ENCODE measurements at places on chromosomes 3 and 15. TPM values are rescaled to one million over a fixed set of nuclear protein-coding genes. Genes with fewer than 3 reads are reported as not detected.

- DNase-seq = no peak
Observed at GRCh38 chr15:89112341-89112971, 24.2 kb downstream of the ABHD2 start.

DNA sequence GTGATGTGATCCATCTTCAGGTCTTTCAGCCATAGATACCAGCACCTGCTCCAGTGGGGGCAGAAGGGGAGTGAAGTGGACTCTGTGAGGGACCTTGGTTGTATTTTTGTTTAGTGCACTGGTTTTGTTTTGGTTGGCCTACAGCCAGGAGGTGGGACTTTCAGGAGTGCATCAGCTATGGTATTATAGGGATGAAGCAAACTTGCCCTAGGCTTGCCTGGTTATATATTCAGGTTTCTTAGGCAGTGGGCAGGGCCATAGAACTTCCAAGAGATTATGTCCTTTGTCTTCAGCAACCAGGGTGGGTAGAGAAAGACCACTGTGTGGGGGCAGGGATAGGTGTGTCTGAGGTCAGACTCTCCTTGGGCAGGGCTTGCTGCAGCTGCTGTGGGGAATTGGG is 337.3 kb upstream of the SGO1 start:
- no peak for DNase-seq

- DNase-seq = peak; percentile 6
Observed at GRCh38 chr3:115169808-115170207, 22.7 kb upstream of the ZBTB20 start.

DNA sequence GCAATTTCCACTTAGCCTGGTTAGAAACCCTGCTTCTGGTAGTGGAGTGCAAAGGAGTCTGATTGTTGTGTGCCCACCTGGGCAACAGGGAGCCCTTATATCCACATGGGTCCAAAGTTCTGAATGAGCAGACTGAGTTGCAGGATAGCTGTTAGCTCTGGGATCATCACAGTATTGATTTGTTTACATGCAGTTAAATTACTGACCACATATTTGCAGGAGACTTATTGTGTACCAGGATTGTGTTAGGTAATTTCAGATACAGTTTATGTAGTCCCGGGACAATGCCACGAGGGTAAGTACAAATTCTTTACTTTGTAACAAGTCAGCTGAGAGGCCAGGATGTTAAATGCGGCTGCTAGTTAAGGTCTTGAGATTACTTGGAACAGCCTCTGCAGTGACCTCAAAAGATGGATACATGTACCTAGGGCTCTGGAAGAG is 18.8 kb downstream of the ARHGEF26 start:
- no peak for DNase-seq

GRCh38 chr15:69217381-69217780 is 56.9 kb downstream of the GLCE start:
- no peak for DNase-seq

- no peak for DNase-seq
Observed at GRCh38 chr15:30865257-30865656, 38.5 kb upstream of the FAN1 start.

GRCh38 chr15:60745469-60746061 is 266.6 kb upstream of the ICE2 start:
- no peak for DNase-seq

DNA sequence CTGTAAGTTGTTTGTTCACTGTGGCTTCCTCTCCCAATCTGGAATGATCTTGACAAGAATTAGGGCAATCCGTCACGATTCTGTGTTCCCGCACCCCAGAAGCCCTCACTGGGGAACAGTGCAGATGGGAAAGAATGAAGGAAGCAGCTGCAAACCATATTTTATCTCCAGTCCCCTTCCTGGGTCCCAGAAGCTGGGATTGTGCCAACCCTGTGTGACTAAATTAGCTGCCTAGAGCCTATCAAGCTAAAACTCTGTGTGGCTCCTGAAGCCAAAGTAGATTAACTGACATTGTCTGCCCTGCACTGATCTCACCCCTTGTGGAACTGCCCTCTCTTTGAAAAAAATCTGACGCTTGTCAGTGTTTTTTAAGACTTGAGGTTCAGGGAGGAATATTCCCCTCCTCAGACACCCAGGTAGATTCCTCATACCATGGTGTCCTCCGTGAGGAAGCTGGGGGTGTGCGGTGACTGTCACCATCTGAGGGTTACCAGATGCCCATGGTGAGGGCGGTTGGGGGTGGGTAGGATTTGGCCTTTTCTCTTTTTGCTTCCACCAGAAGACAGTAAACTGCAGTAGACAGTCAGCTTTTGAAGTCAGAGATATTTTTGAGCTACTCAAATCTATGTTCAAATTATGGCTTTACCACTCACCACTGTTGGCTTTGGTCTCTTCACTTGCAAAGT is 358.3 kb upstream of the TPM1 start:
- no peak for DNase-seq

- DNase-seq = no peak
Observed at GRCh38 chr3:24853685-24854490, 359.2 kb upstream of the THRB start.

GRCh38 chr15:81002331-81003096 is 1.8 kb downstream of the TLNRD1 start:
- no peak for DNase-seq

GRCh38 chr15:54101664-54102270 is 123.5 kb downstream of the UNC13C start:
- DNase-seq = no peak

DNA sequence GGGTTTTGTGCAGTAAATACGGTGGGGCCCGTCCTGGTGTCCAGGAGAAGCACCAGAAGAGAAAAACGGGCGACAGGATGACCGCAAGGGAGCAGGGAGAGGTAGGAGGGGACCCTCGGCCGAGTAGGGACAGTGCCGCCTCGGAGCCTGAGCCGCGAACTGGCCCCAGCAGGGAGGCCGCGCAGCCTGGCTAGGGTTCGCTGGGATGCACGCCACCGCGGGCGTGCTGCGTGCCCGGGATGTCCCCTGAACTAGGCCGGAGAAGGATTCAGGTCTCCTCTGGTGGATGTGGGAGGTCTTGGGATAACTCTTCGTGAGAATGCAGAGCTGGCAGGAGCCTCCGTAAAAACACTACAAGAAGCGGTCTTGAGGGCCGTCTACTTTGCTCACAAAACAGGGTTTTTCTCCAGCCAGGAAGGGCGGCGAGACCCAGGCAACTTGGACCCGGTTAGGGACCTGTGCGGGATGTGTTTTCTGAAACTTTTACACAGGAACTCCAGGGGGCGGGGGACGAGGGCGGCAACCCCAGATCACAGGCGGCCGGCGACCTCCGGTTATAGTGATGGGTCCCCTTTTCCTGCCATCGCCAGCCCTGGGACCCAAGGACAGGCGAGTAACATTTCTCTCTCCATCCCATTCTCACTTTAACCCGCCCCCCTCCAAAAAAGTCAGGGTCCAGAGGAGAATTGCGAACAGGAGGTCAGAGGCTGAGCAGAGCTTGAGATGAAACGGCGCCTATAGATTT is 35.5 kb downstream of the NR2F2 start:
- DNase-seq = no peak

DNA sequence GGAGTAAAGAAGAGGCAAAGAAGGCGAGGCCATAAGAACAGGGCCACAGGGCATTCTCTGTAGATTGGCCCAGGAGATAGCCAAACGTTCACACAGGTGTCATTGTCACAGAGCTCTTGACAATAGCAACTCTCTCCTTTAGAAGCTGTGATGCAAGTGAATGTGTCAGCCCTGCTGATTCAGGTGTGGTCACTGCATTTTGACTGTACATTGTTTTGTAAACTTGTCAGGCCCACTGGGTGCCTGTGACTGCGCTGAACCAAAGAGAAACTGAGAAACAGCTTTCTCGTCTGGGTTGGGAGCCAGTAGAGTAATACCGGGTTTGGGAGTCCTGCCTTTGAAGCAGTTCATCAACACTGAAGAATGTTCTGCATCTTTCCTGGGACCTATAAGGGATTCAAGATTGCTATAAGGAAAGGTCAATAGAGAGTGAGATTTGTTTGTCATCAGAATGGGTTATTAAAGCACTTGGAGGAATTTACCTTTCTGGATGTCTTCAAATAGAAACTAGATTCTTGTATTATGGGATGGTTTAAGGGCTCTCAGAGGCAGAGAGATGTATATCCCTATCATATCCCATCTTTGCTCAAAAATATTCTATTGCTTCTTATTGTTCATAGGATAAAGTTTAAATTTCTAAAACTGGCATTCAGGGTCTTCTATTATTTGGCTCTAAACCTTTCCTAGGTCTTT is 45.4 kb downstream of the TMEM45A start:
- no peak for DNase-seq

DNA sequence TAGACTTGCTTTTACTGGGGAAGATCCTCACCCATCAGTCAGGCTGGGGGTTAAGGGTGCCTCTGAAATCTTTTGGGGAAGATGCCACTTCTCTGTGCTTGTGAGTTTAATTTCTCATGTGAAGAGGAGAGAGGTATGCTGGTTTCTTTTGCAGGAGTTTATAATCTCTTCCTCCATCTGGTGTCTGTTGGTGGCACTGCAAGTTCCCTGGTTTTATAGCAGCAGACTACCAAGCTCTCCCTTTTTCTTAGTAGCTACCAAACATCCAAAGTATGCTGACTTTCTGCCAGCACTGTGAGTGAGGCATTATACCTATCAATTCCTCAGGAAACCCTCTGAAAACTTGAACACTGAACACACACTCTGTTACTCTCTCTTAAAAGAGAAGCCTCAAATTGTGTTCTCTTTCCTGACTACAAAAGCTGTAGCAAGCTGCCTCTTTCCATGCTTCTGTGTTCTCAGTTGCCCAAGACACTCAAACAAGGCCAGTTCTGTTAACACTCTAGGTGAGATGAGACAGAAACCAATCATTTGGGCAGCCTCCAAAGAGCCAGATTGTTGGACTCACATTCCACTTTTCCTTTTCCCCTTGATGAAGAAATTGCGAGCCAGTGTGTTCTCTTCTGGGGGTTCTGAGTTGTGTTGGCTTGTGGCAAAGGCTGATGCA is 299.5 kb downstream of the GAP43 start:
- DNase-seq = peak; percentile 84

GRCh38 chr3:25781758-25782594 is 1.3 kb downstream of the NGLY1 start:
- DNase-seq = peak; percentile 27

- DNase-seq = peak; percentile 18
Observed at GRCh38 chr3:140736863-140737460, 59.1 kb downstream of the TRIM42 start.

DNA sequence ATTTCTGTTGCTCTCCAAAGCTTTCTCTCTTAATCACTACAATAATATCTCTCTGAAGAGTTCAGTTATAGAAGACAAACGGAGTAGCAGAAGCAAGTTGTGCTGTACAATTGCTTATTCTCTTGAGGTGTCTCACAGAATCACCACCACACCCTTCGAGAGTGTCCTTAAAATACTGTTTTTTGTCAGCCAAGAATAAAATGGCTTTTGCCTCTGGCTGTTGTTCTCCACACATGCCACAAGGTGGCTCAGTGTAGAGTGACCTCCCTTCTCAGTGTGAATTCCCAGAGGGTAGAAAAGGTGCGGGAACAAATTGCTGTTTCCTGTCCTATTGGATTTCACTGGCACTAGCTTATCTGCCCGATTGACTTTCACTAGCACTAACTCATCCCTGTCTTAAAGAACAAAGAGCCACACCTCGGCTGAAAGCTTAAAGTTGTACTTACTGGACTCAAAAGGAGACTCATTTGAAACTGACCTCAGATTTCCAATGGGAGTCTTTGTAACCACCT is 134.2 kb upstream of the SATB1 start:
- DNase-seq = peak; percentile 2

GRCh38 chr3:9930804-9931418 is 2.7 kb upstream of the CRELD1 start:
- no peak for DNase-seq

DNA sequence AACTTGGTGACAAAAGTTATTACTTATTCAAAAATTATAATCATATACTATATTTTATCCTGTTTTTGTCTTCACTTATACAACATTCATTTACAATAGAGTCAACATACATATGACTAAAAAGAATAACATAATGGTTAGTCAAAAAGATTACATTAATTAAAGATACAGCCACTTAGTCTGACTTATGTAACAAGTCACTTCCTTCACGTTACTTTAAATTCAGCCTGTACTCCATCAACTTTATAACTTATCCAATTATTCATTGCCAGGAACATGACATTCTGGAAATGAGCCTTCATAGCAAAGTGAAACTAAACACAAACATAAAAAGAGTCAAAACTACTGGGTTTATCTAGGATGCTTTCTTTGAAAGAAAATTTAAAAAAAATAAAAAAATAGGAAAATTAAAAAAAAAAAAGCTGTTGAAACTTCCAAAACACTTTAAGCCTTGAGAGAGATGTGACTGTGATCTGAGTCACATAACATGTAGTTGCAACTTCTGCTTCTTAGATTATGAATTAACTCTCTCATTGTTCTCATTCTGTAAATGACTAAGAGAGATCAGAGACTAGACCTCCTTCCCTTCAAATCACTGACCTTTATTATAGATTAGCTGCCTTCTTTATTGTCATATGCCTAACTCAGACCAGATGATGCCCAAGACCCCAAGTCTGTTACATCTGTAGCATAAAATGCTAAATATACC is 107.8 kb downstream of the MYRIP start:
- no peak for DNase-seq

- no peak for DNase-seq
Observed at GRCh38 chr3:83849106-83849730, 1109.6 kb upstream of the CADM2 start.

DNA sequence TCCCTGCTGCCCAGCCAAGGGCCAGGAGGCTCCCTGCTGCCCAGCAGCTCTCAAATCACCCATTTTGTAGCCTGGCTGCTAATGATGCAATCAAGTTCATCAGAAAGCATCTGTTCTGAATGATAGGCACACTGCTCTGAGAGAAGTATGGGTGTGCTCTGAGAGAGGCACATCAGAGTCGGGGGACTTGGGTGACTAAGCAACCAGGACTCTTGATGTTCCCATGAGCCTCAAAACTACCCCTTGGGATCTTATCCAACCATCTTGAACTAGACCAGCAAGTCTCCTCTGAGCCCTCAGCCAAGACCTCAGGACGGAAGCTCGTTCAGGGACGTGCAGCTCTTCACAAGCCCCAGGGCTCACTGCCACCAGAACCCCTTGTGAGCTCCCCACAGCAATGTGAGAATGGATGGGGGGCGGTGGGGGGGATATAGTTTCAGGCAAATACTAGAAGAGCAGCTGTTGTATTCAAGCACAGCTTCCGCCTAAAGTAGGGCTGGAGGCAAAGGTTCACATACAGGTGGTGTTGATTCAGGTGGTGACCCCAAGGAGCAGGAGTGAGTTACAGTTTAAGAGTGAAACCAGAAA is 52.2 kb upstream of the HES1 start:
- no peak for DNase-seq

TRPM1 gene
- 3.2 TPM for total RNA-seq

UTS2B gene
- total RNA-seq = not detected

FEZF2 gene
- total RNA-seq = not detected

PRSS50 gene
- not detected for total RNA-seq

CYP1A2 gene
- not detected for total RNA-seq

SLC9C1 gene
- not detected for total RNA-seq

PRC1 gene
- 138 TPM for total RNA-seq

PRR20G gene
- total RNA-seq = not detected

NCK1 gene
- total RNA-seq = 24.5 TPM

RASL12 gene
- not detected for total RNA-seq

ARHGAP11A gene
- total RNA-seq = 44.1 TPM

Data from G401 (cell line).